ENCODE measurements at places on chromosomes 2 and 18.

DNA sequence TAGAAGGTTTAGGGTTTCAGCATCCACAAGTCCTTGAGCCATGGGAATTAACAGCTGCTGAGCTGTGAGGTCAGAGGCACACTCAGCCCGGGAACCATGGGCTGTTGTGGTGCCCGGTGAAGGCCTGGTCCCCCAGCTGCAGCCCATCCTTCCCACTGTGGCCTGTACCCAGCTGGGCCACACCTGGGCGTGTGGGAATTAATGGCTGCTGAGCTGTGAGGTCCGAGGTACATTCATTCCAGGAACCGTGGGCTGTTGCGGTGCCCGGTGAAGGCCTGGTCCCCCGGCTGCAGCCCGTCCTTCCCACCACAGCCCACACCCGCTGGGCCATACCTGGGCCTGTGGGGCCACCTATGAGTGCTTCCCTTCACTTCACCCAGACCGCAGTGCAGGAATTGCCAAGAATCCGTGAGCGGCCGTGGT lies 25.2 kb downstream of the TMEM18 start:
- no peak for DNase-seq

DNA sequence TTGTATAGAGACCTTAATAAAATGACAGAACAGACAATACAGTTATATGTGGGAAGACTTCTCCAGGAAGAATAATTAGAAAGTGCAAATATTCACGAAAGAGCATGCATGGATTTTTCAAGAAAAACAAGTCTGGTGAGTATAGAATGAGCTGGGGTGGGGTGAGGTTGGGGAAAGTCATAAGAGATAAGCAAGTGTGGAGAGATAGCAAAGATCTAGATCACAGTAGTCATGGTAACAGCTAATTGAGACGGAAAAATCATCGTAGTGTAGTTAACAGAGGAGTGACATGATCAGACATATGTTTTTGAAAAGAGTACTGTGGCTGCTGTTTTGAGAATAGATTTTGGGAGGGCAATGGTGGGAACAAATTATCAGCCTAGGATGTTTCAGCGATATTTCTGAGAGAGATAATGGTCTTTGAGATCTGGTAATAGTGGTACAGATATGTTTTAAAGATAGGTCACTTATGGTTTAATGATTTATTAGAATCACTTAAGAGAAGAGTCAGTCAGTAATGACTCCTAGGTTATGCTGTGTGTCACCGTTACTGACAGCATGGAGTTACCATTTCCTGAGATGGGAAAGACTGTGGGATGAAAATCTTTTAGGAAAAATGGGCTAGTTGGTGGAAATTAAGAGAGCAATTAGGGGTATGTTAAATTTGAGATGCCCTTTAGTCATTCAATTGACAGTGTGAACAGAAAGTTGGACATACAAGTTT lies 248.5 kb upstream of the SLC8A1 start:
- no peak for DNase-seq

DNA sequence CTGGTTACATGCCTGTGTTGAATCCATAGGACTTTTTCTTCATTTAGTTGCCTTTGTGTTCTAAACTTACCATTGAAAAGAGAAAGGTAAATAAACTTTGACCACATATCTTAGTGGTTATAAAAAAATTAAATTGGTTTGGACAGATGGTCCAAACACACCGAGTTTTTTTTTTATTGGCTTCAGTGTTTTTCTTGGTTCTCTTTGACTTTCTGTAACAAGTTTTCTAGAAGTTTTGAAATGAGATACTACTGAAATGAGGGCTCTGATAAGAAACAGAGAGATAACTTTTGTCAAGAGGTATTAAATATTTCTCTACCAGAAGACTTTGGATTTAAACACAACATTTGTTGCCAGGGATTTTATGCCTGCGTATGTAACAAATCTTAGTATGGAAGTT lies 20.7 kb downstream of the SPTBN1 start:
- DNase-seq, result no peak

- DNase-seq, result no peak
Observed at GRCh38 chr2:136125236-136125635, 7.3 kb upstream of the CXCR4 start.

DNA sequence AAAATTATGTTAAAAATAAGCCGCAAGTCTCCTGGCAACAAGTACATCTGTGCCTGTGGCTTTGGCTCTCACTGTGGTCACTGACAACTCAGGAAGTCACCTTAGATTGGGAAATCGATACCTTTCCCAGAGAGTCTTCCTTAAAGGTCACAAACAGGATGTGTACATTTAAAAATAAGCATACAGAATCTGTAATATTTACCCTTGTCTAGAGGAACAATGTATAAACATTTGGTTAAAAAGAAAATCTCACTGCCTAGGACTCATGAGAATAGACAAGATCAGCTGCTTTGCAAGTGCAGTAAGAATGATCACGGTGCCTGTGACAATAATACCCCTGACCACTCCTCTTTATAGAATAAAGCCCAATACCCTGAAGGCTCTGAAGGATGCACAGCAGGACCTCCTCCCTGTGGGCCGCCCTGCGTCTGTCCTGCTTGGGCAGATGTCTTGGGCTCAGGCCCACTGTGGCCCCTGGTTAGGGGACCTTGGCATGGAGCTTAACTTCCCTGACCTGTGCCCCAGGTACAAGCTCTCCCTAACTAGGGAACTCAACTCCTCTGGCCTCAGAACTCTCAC lies 98.0 kb upstream of the MGAT4A start:
- DNase-seq, result no peak

- no peak for DNase-seq
Observed at GRCh38 chr2:20050104-20050645, 1.3 kb downstream of the LAPTM4A start.

- no peak for DNase-seq
Observed at GRCh38 chr2:3571284-3571683, 3.8 kb upstream of the RPS7 start.

GRCh38 chr2:199206536-199206935 lies 251.2 kb downstream of the SATB2 start:
- DNase-seq, result no peak

DNA sequence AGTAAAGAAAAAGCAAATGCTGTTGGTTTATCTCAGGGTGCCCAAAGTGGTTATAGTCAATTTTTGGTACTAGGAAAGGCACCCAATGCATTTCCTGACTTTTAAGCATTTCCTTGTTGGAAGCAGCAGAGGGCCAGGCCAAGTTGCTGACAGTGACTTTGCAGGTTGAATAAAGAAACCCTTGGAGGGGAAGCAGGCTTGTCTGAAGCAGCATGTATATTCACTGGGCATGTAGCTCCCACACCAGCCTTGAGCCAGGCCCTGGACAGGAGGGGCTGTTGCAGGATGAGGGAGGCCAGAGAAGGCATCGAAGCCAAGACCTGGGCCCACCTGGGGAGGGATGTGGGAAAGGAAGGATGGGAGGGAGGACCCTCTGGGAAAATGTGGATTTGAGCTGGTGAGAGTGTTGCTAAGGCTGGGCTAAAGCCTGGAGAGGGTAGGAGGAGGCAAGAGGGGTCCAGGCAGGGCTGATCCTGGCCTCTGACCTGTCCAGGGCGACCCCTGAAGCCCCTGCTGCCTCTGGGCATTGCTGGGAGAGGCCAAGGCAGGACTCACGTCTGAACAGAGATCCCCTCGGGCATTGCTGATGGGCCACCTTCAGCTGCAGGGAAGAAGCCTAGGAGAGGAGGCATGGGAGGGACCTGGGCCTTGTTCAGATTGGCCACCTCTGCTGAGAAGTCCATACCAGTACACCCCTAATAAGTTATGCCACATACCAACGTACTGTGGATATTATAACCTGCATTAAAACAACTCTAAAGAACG lies 79.6 kb downstream of the STPG4 start:
- DNase-seq, result no peak

DNA sequence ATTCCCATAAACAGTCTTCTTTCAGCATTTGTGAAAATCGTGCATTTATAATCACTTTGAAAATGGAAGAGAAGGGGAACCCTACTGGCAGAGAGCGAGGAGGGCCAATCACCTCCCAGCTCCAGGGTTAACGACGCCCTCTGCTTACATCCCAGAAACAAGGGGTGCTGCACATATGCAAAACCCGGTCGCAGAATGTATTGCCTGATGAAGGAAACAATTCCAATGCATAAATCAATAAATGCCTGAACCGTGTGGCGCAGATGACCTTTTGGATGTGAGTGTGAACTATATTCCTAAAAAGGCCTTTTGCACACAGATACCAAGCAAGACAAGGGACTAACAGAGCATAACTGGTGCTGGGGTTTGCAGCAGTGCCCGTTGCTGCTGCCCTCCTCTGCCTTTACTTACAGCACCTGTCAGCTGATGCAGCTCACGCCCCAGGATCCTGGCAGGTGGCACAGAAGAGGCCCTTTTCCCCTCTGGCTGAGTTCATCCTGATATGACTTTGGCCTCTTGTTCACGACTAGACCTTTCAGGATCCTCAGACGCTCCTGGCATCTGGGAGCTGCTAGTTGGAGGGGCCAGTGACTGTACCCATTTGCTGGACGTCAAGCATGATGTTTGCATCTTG lies 67.8 kb downstream of the MYT1L start:
- no peak for DNase-seq

DNA sequence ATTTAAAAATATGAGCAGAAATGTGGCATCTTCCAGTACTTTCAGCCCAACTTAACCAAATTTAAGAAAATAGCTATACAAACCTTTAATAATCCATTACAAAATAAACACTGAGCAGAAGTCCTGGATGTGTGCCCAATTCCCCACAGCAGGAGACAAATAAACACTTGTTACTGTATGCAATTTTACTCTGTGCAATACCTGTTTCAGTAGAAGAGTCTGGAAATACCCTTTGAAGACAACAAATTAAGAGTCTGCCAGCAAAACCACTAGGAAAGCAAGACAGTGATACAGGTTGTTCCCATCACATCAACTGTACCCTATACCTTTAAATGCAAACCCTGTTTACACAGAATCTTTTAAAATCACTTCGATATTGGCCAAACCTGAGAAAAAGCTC lies 41.4 kb upstream of the RNU4ATAC start:
- DNase-seq, result no peak

DNA sequence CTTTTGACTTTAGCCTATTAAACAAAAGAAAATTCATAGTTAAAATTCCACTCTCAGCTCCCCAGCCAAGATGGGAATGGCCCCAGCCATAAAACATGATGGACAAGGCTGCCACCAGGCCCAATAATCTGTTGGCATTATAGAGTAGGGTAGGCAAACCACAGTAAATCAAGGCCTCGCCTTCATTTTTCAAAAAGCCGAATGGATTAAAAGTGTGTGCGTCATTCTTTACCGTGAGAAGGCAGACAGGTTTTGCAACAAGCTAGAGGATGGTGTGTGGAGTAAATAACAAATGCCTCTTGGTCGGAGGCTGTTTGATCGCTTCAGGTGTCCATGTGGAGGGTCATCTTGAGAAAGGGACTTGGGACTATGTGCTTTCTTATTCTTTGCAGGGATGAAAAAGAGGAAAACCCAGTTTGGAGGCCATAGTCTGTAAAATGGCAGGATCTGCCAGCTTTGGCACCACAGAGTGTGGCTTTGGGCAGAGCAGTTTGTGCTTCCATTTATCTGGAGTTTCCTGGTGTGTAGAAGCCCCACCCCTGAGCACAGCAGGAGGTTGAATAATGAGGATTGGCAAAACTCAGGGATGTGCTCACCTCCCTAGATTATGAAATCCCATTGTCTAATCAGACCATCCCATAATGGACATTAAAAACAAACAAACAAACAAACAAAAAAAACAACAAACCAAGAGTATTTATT lies 57.1 kb upstream of the ITGB6 start:
- DNase-seq, result no peak
